ENCODE measurements at places on chromosomes 3 and 15. TPM values are rescaled to one million over a fixed set of nuclear protein-coding genes. Genes with fewer than 3 reads are reported as not detected.

Gene RPLP1
- 1,792 TPM for polyA plus RNA-seq

Gene EPHA3
- not detected for polyA plus RNA-seq

Gene SLC2A2
- 0.63 TPM for polyA plus RNA-seq

Gene ALPK3
- 0.16 TPM for polyA plus RNA-seq

Gene ARNT2
- 17.0 TPM for polyA plus RNA-seq

Gene PCLAF
- 46.0 TPM for polyA plus RNA-seq

Gene GNAT1
- polyA plus RNA-seq = not detected

Gene GALNT15
- 4.7 TPM for polyA plus RNA-seq

Gene SLC6A11
- polyA plus RNA-seq = 0.03 TPM

Gene FANCD2OS
- polyA plus RNA-seq = not detected

Gene SNTN
- polyA plus RNA-seq = not detected

Gene KATNBL1
- polyA plus RNA-seq = 20.3 TPM

Gene ENTPD3
- polyA plus RNA-seq = 0.05 TPM

Gene GABRR3
- polyA plus RNA-seq = not detected

Gene GPR160
- 0.31 TPM for polyA plus RNA-seq

Gene GOLGA6L10
- 0.10 TPM for polyA plus RNA-seq

Gene ITGB5
- 328 TPM for polyA plus RNA-seq

Gene GOLGA6L7
- polyA plus RNA-seq = not detected

Gene SRGAP3
- 2.8 TPM for polyA plus RNA-seq

Gene GOLGA8T
- polyA plus RNA-seq = 0.06 TPM

Data from SK-N-SH (cell line).